ENCODE measurements at places on chromosomes 6 and 20. TPM values are rescaled to one million over a fixed set of nuclear protein-coding genes. Genes with fewer than 3 reads are reported as not detected.
A peak's percentile ranks its signal among the peaks of the same experiment; 100 is the strongest.

GRCh38 chr6:2215342-2215741, 30.1 kb downstream of the GMDS start:
- no peak for DNase-seq

GRCh38 chr6:24988562-24988961, 52.8 kb upstream of the RIPOR2 start:
- no peak for DNase-seq

GRCh38 chr6:115796061-115796460, 264.6 kb downstream of the FRK start:
- no peak for DNase-seq

DNA sequence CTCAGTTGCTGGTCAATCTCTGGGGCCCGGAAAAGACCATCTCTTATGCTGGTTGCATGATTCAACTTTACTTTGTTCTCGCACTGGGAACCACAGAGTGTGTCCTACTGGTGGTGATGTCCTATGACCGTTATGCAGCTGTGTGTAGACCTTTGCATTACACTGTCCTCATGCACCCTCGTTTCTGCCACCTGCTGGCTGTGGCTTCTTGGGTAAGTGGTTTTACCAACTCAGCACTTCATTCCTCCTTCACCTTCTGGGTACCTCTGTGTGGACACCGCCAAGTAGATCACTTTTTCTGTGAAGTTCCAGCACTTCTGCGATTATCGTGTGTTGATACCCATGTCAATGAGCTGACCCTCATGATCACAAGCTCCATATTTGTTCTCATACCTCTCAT, 4.3 kb downstream of the OR2J3 start:
- DNase-seq, result no peak

- DNase-seq, result no peak
Observed at GRCh38 chr6:31114541-31114878, at the start of gene PSORS1C1. PSORS1C1 (plus strand) TSS chr6:31114800; CDS start chr6:31129633, 14,833 bp downstream.

GRCh38 chr20:19562426-19562825, 195.6 kb upstream of the RIN2 start:
- DNase-seq, result no peak

GRCh38 chr6:157944983-157945931, 36.4 kb upstream of the SYNJ2 start:
- no peak for DNase-seq

DNA sequence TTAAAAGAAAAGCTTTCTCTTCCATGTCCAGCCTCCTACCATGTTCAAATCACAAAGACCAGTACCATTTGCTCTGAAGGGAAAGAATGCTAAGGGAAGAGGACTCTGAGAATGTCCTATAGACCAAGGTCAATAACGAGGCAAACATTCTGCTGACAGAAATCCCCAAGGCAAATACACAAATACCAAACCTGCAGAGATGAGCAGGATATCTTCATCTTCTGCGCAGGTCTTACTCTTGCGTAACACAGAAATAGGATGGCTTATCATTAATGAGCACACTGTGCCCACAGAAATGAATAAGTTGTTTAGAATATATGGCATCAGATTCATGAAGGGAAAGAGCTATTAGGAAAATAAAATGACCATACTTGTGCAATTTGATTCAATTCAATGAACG, 137.3 kb downstream of the BTBD9 start:
- no peak for DNase-seq

DNA sequence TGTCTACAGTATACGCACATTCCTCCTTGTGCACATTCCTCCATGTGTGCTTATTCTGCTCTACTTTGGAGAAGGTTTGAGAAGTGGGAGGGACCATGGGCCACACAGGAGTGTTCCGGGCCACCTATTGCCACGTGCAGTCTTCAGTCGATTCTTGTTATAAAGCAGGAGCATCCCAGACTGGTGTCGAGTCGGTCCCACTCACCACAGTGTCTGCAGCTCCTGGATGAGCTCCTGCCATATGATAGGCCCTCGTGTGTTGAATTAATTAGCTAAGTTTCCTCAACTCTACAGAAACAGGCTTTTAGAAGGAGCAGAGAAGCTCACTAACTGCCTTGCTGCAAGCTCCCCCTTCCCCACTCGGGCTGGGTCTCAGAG, 22.6 kb downstream of the ENTPD6 start:
- no peak for DNase-seq

DNA sequence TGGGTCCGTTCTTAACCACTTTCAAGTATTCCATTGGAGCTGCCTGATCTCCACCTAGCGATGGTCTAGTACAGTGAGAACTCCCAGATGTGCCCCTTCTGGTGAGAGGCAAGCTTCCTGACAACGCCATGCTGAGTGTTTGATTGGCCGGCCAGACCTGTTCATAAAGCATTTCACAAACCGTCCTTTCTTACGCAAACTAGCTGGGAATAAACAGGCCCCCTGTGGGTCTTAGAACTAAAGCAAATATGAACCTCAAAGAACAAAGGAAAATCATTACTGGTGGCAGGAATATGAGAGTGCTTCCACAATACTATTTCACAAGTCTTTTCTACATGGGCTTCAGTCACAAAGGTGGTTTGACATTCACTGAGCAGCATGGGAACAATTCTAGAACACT, 15.6 kb upstream of the GCNT2 start:
- no peak for DNase-seq

- DNase-seq, result no peak
Observed at GRCh38 chr6:148577687-148578488, 168.9 kb upstream of the UST start.

- peak; percentile 77 for DNase-seq
Observed at GRCh38 chr20:63978319-63979228, 868 bp downstream of the SAMD10 start.

GRCh38 chr6:37239526-37239925, 18.0 kb upstream of the TBC1D22B start:
- DNase-seq, result no peak

DNA sequence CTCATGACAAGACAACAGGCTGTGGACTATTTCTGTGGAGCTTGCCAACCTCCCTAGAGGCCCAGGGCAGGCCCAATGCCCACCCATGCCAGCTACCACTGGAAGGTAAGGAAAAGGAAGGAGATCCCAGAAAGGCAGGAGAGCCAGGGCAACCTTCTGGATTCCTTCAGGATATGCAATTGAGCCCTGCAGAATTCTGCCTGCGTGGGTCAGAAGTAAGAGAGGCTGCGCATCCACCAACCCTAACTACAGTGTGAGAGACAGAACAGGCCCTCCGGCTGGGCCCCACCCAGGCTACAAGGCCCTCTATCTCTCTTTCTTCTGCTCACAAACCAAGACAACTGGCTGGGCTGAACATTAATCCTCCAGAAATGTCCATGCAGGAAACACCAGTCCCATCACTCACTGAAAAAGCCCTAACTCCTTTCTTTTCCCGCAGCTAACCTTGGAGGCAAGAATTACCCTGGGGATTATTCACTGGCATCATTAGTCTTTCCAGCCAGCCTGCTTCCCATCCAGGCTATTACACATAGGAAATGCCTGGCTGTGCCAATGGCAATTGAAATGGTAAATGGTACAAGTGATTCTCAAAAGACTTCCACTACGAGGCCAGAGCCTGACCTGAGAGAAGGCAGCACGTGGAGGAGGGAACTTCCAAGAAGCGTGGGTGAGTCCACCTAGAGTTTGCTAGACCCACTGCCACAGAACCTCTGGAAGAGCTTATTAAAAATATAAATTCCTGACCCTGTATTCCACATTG, 15.2 kb downstream of the MAP1LC3A start:
- DNase-seq, result peak; percentile 43

DNA sequence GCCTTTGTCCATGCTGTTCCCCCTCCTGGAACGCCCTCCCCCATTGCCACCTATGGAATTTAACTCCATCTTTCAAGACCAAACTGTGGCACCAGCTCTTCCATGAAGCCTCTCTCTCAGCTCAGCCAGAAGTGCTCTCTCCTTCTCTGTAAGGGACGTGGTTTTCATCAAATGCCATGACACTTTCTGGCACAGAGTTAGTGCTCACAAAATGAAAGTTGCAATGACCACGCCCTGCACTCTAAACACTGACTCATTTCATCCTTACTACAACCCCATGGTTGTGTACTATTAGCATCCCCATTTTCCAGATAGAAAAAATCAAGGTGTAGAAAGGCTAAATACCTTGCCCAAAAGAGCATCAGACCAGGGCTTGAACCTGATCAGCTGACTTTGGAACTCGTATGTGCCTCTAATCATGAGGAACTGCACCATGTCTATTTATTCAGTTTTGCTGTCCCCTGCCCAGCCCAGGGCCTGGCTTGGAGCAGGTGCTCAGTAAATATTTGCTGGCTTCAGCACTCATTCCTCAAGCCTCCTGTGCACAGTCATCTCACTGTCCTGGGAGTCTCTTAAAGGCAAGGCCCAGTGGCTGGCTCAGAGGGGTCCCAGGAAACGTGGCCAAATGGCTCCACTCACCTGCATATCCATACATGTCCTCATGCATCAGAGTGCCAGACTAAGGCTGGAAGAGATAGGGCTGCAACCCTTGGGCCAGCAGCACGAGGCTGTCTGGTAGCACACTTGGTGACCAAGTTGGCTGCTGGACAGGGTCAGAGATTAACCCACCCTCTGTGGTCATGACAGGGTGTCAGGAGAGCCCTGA, 77.9 kb downstream of the MRPL14 start:
- no peak for DNase-seq

DNA sequence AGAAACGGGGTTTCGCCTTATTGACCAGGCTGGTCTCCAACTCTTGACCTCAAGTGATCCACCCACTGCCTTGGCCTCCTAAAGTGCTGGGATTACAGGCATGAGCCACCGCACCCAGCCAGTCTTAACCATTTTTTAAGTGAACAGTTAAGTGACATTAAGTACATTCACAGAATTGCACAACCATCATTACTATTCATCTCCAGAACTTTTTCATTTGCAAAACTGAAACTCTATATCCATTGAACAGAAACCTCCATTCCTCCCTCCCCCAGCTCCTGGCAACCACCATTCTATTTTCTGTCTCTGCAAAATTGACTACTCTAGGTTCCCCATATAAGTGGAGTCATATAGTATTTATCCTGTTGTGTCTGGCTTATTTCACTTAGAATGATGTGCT, 59.7 kb downstream of the PLCB4 start:
- DNase-seq, result no peak

DNA sequence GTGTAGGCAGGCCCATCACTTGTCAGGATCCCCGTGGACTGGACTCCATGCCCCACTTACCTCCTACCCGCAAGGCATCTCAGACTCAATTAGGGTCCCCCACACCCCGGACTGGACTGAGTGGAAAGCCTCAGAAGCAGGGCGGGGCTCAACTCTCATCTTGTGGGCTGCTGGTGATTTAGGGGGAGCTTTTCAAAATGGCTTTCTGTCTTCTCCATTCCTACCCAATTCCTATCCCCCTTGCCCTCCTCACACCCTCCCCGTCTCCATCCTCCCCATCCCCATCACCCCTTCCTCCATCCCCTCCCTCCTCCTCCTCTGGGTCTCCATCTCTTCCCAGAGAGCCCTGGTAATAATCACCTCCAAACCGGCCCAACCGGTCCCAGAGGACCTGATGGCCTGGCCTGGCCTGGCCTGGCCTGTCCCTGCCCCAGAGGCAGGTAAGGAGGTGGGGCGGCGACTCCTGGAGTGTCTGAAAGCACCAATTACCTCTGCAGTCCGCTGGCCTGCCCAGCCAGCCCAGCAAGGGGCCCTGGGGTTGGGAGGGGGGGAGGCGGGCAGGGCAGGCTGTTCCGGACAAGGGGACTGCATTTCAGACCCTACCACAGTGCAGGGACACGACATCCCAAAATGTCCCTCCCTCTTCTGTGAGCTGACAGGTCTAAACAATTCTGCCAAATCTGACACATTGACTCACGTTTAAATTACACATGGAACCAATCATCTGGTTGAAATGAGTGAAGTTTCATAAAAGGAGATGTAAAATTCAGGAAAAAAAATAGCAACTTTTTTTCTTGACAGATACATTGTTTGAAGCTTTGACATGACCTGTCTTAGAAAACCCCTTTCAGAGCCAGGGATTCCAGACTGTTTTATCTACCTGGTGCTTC, 24.8 kb downstream of the MAFB start:
- DNase-seq, result no peak

GRCh38 chr6:24930431-24930871, 5.3 kb downstream of the RIPOR2 start:
- DNase-seq, result no peak

DNA sequence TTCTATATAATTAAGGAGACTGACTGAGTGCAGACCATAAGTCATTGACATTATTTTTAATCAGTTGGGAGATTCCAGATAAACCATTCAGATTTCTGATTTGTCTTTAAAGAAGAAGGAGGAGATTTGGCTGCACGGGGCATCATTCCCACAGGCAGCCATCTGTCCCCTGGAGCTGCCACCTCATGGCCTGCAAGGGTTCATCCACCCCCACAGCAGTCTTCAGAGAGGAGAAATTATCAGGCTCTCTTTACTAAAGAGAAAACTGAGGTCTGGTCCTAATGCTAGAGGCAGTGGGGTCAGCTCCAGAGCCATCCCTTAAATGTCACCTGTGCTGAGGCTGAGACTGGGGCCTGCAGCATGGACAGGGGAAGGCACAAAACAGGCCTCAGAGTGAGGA, 501.3 kb upstream of the SULF2 start:
- no peak for DNase-seq

DNA sequence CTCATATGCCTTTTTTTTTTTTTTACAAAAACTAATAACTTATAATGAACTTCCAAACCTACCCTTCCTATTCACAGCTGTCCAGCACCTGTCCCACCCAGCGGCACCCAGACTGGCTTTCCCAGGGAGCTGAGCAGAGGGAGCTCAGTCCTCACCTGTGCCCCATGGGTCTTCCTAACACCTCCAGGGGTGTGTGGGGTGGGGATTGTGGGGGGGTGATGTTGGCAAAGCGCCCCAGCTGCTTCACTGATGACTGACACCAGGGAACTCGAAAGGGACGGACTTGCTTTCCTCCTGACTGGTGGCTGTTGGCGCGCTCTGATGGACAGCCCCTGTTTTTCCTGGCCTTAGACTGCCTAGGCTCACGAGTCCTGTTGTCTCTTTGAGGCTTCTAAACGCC, 14.2 kb upstream of the SYNJ2 start:
- DNase-seq, result no peak

DNA sequence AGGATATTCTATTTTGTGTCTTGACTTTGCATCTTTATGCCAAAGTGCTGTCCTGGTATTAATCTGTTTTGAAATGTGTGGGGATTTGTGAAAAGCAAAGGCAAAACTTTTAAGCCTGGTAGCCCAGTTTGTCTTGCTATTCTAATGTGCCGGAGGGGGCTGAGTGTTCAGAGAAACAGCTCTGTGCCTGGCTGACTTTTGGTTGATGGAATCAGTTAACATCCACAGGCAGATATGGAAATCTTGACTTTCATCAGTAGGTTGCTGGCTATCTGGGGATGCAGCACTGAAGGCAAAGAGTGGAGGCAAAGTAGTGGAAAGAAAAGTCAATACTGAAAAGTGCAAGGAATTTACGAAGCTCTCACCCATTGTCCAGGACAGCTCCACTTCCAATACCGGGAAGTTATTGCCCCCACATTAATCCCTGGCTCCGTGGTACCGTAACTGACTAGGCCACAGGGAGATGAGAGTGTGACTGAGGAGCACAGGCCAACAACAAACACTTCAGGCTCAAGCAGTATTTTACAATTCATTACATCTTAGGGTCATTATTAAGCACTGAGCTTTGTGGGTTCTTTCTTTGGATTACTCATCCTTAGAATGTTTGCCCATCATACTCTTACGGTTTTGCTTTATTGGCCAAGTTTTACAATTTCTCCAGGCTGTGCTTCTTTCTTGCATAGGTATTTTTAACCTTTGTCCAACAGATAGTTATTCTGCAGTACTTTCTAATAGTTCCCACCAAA, 164.6 kb downstream of the MTFR2 start:
- no peak for DNase-seq

The LIN28B gene
- total RNA-seq, result 22.3 TPM

The SLC18B1 gene
- 19.3 TPM for total RNA-seq

The PTCRA gene
- not detected for total RNA-seq

The TSBP1 gene
- not detected for total RNA-seq

The KCNK5 gene
- 10.1 TPM for total RNA-seq
